ENCODE measurements at places on chromosomes 5 and 9. TPM values are rescaled to one million over a fixed set of nuclear protein-coding genes. Genes with fewer than 3 reads are reported as not detected.

- DNase-seq, result no peak
Observed at GRCh38 chr9:107932046-107932445, 442.5 kb upstream of the KLF4 start.

GRCh38 chr9:6681957-6682501, 36.5 kb upstream of the GLDC start:
- no peak for DNase-seq

GRCh38 chr5:12460493-12461261, 556.4 kb upstream of the CTNND2 start:
- no peak for DNase-seq

GRCh38 chr5:14696057-14696456, 31.5 kb downstream of the OTULIN start:
- no peak for DNase-seq

Gene SPINK7
- total RNA-seq, result not detected

Gene ARHGEF39
- 16.9 TPM for total RNA-seq

DNA sequence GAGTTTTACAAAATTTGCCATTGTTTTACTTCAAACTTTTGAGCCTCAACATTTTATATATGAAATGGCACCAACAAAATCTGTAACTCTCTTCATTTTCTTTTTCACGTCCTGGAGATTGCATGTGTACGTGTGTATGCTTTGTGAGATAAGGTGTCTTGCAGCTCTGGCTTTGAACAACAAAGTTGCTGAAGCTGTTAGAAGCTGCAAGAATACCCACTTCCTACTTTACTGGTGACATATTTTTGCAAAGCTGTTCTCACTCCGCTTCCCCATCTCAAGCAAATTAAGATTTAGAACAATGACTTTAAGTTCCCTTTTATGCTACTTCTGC, 41.8 kb downstream of the FYB1 start:
- no peak for DNase-seq

DNA sequence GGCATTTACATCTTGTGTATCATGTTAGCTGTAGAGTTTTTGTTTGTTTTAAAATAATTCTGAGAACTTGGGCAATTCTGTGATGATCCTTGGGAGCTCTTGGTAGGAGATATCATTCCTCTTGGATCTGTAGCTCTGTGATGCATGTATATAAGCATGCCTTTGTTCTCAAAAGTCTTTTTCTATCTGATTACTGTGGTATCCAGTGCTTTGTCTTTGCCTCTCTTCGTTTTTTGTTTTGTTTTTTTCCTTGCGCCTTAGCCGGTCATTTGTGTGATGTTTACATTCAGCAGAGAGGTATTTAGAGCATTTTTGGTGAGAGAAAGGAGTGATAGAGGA, 110.0 kb downstream of the PAM start:
- DNase-seq, result peak; percentile 21

Gene WHRN
- total RNA-seq, result 0.37 TPM

- DNase-seq, result no peak
Observed at GRCh38 chr5:14039063-14039462, 94.6 kb upstream of the DNAH5 start.

DNA sequence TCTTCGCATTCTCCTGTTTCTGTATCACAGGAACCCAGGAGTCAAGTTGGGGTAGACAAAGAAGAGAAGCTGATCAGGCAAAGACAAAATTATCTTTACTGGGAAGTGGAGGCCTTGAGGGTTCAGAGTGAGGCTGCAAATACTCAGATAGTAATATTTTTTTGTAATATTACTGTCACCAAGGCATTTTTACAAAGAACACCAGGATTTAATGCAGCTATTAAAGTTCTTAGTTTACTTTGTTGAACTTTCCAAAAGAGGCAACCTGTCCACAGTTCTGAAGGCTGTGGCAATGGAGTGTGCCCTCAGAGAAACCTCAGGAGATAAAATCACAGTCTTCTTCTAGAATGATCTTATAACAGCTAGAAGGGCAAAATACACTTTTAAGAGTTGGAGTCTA, 74.9 kb downstream of the PGM5 start:
- no peak for DNase-seq

DNA sequence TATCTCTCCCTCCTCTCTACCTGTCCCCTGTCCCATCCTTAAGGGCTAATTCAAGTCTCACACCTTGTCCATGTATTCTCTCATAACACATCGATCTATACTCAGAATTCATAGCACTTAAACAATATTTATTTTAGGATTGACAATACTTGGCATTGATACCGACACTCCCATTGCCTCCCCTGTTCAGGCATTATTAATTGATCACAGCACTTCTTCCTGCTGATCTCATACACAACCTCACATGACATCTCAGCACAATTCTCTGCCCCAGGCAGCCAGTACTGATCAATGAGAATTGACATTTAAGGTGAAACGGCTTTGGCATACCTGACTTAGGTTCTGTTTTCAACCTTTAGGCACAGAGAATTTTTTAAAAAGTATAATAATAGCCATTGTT, 582.4 kb upstream of the BRINP1 start:
- no peak for DNase-seq

DNA sequence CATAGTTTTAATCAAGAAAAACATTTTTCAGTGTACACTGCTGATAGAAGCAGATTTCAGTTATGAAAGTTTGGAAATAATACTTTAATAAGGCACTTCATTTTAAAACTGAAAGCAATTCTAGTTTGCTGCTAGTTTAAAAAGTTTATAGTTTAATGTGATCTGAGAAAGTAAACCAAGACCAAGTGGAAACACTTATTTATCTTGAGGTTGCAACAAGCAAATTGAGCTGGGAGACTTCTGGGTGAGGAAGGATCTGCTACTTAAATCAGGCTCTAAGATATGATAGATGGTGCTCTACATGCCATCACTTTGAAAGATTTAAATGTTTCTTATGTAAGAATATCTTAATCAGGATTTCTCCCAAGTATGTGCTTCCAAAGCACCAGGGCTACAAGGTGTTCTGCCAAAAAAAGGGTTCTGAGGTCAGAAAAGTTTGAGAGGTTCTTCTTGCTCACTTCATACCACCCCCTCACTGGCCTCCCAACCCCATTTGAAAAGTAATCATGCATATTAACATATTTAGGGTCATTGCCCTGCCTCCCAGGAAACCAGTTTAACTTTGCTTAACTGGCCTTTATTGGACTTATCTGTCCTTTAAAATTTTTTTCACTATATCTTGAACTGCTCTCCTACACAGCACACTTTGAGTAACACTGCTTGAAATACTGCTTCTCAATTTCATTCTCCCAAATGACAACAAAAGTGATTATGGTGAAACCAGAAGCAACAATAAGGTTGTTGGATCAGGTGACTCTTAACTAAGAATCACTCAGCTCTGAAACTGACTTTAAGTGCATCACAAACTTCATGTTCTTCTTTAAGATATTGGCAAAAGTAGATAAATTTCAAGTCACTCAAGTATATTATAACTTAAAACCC, 15.5 kb downstream of the SLC44A1 start:
- no peak for DNase-seq

Gene C9
- total RNA-seq, result not detected

- peak; percentile 67 for DNase-seq
Observed at GRCh38 chr5:30539004-30539634, 654.4 kb upstream of the CDH6 start.

GRCh38 chr5:102511666-102512065, 12.9 kb upstream of the SLCO6A1 start:
- DNase-seq, result peak; percentile 58

DNA sequence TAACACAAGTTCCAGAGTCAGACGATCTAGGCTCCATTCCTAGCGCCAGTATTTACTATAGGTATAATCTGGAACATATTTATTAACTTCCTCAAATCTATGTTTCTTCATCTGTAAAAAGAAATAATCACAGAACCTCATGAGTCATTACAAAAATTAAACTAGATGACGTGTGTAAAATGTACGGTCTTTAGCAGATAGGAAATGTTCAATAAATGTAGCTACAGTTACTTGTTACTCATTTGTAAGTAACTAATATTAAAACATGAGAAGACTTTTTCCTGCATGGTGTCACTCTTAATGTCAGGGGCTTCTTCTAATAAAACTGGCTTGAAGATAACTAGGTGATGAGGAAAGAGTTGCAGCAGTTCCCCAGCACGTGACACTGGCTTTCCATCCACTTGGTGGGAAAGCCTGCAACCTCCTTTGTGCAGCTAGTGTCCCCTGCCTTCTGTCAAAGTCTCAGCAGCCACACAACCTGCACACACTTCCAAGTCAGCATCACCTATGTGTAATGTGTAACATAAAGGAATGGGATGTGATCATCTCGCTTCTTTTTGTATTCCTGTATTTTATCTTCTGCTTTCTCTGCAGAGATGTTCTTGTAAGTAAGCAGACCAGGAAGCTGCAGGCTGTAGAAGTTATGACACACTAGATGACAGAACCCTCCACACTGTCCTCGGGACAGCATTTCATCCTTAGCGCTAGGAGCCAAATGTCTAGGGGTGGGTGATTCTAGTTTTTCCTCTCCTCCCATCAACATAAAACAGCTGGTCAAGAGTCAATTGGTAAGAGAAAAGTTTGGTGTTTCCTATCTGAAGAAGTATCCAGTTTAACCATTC, 1.8 kb upstream of the JAKMIP2 start:
- DNase-seq, result no peak

GRCh38 chr5:132466433-132467286, 23.9 kb downstream of the IRF1 start:
- DNase-seq, result peak; percentile 84

- no peak for DNase-seq
Observed at GRCh38 chr5:1246711-1247431, 21.7 kb downstream of the SLC6A18 start.

GRCh38 chr9:125843646-125844045, 96.5 kb downstream of the PBX3 start:
- DNase-seq, result no peak

Gene PCDHB13
- total RNA-seq, result 2.0 TPM

Gene RAB3C
- not detected for total RNA-seq

- no peak for DNase-seq
Observed at GRCh38 chr9:137297966-137298365, 4.1 kb downstream of the NRARP start.

DNA sequence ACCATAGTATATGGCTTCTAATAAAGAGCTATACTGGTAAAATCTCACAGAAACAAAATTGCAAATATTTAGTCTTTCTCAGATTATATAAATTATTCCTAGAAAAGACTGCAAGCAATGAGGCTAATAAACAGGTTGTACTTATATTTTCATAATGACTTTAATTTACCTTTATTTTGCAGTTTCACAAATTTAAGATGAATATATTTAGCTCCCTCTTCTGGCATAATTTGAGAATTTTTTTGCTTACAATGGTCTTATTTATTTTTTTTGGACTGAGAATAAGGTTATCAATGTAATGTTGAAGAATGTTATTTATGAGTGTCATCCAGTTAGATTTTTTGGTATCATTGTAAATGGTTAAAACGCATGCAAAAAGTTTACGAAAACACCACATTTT, 56.7 kb downstream of the PIK3R1 start:
- DNase-seq, result no peak

DNA sequence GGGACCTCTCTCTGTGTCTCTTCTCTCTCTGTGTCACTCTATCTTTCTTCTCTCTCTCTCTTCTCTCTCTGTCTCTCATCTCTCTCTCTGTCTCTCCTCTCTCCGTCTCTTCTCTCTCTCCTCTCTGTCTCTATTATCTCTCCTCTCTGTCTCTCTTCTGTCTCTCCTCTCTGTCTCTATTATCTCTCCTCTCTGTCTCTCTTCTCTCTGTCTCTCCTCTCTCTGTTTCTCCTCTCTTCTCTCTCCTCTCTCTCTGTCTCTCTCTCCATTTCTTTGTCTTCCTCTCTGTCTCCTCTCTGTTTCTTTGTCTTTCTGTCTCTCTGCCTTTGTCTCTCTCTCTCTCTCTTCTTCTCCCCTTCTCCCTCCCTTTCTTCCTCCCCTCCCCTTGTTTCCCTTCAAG, 3.2 kb upstream of the OLFM1 start:
- no peak for DNase-seq

DNA sequence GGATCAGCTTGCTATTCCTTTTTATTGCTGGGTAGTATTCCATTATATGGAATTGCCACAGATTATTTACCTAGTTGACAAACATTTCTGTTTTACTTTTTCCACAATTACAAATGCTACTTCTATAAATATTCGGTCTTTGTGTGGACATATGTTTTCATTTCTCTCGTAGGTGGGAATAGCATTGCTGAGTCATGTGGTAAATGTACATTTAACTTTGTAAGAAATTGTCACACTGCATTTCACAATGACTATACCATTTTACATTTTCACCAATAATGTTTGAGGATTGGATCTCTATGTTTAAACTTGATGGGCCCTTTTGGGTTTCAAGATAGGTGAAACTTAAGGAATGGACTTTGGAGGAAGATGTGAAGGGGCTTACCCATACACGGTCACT, 19.7 kb downstream of the RAI14 start:
- DNase-seq, result no peak

Gene CBY3
- not detected for total RNA-seq

DNA sequence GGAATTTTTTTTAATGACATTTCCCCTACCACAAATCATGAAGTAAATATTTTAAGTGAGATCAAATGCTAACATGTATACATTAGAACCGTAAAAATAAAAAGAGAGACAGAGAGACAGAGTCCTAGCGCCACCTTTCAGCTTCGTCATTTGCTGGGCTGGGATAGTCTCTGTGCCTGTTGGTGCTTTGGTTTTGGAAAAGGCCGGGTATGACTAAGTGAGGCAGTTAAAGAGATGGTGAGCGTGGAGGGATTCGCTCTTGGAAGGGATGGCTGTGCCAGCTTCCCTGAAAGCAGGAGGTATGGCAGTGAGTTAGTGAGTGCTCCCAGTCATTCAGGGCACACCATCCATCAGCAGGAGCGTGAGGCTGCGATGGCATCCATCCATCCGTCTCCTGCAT, 729.6 kb upstream of the WWC1 start:
- no peak for DNase-seq

DNA sequence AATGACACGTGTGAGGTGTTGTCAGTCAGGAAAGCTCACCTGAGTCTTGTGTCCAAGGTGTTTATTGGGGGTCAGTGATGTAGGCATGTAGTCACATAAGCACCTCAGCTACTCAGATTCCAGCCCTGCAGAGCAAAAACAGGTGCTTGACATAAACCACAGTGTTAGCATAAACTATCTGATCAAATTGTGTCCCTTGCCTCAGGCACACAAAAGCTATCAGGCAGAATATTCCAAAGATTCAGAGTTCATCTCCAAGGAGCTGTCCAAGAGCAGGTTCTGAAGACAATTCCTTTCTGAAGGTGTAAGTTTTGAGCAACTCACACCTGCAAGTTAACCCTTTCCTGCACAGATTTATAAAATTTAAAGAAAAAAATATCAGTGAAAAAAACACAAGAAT, 102.2 kb upstream of the ITGA1 start:
- DNase-seq, result no peak

- DNase-seq, result peak; percentile 85
Observed at GRCh38 chr9:89473762-89474469, 24.0 kb downstream of the SEMA4D start.

DNA sequence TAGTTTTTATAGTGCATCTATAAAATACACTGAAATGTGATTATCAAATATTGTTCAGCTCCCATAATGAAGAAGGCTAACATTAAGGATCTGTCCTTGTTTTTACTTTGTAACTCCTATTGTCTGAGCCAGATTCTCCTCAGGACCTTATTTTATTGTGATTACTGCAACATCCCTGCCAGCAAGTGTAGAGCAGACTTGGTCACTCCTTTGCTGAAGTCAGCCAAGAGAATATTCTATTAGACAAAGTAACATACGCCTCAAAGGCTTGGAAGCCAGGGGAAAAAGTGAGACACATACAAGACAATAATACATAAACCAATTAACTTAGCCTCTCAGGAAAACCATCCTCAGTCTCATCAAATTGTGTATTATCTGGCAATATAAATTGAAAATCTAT, 269.6 kb downstream of the ARL15 start:
- no peak for DNase-seq

Gene FBXL7
- total RNA-seq, result 5.0 TPM

GRCh38 chr5:143066556-143067281, 296.5 kb downstream of the ARHGAP26 start:
- DNase-seq, result no peak

Gene GADD45G
- 1.3 TPM for total RNA-seq

Gene FABP6
- total RNA-seq, result not detected

Data from H4 (cell line).